ENCODE measurements at places on chromosomes 13 and 19.

DNA sequence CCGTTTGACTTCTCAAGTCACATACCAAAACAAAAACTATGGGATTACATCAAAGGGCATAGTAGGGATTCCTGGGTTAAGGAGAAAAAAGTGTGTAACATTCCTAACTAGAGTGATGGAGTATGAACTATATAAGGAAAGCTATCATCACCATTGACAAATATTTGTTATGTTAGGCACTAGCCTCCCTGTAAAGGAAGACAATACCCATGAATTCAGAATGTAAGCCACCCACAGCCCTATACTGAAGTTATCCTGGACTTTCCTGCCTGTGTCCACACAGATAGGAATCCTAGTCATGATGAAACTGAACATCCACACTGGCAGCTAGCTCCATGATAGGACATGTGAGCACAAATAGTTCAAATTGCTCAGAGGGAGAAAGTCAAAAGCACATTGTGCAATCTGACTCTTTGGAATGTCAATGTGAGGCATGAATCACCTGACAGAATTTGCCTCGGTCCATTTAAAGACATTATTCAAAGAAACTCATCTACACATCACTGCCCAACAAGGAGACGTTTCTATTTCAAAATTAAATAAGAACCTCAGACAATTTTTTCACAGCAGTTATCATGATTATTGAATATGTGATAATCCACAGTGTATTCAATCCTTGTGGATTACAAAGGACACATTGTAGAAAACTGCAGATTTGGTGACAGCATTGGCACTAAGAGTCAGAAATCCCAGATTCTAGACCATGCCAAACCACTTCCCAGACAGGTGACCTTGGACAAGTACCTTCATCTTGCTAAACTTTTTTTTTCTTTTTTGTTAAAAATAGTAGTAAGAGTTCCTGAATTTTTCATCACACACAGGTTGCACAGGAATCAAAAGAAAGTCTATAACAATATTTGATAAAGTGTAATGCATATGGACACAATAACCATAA is 529.3 kb downstream of the IRS2 start:
- no peak for DNase-seq

DNA sequence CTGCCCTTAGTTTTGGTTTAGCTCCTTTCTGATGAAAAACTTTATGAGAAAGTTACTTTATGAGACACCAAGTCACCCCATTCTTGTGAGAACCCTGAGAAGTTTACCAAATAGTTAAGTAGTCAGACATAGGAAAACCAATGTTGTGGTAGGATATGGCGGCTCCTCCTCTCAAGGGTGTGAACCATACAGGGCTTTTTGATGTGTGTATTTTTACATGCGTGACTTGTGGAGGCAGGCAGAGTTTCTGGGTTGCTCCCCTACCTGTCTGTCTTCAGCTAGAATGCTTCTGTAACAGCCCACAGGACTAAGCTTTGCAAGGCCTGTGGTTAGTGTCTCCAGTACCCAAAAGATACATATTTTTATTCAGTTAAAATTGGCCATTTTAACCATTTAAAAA is 18.3 kb downstream of the UBAC2 start:
- no peak for DNase-seq

- peak; percentile 5 for DNase-seq
Observed at GRCh38 chr13:48624858-48625257, 28.9 kb upstream of the CYSLTR2 start.

DNA sequence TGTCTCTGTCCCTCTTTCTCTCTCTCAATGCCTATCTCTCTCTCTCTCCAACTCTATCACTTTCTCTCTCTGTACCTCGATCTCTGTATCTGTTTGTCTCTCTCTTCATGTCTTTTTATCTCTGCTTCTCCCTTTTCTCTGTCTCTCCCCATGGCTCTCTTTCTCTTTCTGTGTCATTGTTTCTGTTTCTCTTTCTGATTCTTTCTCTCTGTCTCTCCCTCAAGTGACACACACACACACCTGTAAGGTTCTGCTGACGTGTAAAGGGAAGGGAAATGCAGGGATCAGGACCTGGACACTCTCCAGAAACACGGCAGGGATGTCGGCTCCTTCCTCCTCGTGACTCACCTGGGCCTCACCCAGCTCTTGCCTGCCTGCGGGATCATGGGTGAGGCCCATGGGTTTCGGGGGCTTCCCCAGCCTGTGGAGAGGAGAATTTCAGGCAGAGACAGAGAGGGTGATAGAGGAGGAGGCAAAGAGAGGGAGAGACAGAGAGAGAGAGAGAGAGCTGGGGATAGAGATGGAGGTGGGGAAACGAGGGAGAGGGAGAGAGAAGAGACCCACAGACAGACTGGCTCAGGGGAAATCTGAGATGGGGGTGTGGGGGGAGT is 5.4 kb upstream of the PLAUR start:
- no peak for DNase-seq

- DNase-seq, result no peak
Observed at GRCh38 chr13:66751691-66752090, 478.4 kb downstream of the PCDH9 start.

DNA sequence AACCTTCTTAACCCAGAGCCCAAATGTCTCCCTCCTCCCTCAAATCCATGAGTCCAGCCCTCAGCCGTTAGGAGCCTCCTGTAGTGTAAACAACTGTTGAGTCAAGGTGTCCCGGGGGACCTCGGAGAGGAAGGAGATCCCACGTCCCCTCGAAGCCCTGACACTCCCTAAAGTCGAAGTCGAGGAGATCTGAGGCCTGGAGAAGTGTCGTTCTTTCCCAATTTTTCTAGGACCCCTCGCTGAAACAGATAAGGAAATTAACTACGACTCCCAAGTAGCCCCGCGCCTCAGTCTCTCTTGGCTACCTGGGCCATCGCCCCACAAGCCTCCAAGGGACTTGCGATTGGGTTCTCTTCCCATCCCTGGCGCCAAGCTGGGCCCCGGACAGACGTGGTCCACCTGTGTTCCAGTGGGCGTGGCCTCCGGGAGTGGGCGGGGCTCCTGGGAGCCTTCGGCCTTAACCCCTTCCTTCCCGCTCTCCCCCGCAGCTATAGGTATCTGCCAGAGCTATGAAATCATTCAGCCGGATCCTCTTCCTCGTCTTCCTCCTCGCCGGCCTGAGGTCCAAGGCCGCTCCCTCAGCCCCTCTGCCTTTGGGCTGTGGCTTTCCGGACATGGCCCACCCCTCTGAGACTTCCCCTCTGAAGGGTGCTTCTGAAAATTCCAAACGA is 869 bp downstream of the GFY start:
- no peak for DNase-seq

DNA sequence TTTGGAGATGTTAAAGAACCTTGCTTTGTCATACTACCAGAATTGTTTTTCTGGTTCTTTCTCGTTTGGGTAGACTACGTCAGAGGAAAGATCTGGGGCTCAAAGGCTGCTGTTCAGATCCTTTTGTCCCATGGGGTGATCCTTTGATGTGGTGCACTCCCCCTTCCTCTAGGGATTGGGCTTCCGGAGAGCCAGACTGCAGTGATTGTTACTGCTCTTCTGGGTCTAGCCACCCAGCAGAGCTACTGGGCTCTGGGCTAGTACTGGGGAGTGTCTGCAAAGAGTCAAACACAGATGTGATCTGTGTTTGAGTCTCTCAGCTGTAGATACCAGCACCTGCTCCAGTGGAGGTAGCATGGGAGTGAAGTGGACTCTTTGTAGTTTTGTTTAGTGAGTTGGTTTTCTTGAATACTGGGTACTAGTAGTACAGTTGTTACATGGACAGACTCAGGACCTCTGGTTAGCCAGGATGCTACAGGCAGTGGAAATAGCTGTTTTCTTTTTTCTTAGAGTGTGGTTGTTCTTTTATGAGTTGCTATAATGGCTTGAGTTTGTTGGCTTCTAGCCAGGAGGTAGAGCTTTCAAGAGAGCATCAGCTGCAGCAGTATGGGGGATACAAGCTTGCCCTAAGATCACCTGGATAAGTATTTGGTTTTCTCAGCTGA is 34.4 kb downstream of the DNAJC15 start:
- DNase-seq, result no peak

DNA sequence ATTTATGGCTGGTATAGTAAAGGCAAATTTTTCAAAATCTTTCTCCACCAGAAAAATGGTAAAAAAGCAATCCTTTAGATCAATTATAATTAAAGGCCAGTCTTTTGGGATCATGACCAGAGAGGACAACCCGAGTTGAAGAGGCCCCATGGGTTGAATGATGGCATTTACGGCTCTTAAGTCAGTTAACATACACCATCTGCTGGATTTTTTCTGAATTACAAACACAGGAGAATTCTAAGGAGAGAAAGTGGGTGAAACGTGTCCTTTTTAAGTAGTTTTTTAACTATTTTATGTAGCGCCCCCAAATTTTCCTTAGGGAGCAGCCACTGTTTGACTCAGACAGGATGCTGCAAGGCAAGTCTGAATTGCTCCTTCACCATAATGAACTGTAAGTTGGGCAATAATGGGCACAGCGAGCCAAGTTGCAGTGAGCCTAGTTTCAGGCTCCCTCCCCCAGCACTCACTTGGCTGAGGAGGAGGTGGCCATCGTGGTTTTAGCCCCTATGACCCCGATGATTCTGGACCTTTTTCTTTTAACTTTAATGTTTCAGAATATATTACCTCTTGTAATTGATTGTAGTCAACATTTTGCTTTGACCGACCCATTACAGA is 13.6 kb upstream of the ZNF611 start:
- DNase-seq, result peak; percentile 61

DNA sequence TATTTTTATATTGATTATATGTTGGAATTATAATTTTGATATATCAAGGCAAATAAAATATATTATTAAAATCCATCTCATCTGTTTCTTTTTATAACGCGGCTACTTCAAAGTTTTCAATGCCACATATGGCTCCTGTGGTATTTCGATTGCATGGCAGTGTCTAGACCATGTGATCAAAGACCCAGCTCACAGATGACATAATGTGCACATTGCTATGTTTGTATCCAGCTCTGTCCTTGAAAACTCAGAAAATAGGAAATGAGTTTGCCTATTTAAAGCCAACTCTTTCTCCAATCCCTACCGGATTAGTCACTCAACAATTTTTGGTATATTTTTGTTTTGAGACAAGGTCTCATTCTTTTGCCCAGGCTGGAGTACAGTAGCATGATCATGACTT is 26.2 kb downstream of the TMTC4 start:
- no peak for DNase-seq

GRCh38 chr19:39090881-39091280 is 6.7 kb downstream of the ACP7 start:
- no peak for DNase-seq

GRCh38 chr13:109010912-109011311 is 381.5 kb downstream of the MYO16 start:
- DNase-seq, result no peak

- no peak for DNase-seq
Observed at GRCh38 chr19:50896591-50897190, 14.5 kb downstream of the KLK4 start.

DNA sequence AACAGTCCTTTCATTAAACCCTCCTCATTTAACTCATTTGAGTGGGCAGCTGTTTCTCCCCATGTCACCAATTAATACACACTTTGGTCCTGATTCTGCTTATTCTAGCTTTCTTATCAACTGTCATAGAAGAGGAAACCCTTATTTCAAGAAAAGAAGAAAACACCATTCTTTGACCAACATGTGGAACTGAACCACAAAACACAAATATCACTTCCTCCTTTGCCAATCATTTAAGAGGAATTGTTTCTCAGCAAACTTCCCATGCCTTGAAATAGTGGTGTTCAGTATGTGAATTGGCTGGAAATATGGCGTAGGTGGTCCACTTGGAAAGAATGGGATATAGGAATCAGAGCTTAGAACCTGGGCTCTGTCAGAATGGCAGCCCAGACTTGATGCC is 20.4 kb downstream of the MBD3L2B start:
- no peak for DNase-seq

DNA sequence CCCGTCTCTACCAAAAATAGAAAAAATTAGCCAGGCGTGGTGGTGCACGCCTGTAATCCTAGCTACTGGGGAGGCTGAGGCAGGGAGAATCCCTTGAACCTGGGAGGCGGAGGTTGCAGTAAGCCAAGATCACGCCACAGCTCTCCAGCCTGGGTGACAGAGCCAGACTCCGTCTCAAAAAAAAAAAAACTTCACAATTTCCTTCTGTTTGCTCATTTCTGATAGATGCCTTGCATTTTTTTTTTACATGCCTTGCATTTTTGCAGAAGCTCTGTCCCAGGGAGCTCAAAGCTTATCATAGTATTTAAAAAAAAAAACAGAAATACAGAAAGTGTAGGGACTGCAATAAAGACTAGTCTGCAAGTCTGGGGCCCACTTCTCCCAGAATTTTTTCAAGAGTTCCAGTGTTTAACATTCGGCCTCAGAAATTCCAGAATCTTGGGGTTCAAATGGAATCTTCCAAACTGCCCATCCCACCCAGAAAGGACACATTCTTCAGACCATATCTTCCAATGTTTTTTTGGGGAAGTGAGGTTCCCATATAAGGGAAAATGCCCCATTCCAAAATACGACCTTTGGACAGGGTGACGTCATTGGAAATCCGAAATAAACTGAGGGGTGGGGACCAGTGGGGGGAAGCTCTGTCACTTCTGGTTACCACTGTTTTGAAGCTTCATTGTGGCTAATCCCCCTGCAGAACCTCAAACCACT is 17.2 kb upstream of the RAB8A start:
- no peak for DNase-seq

GRCh38 chr19:4694211-4694987 is 24.3 kb upstream of the MYDGF start:
- DNase-seq, result peak; percentile 77

DNA sequence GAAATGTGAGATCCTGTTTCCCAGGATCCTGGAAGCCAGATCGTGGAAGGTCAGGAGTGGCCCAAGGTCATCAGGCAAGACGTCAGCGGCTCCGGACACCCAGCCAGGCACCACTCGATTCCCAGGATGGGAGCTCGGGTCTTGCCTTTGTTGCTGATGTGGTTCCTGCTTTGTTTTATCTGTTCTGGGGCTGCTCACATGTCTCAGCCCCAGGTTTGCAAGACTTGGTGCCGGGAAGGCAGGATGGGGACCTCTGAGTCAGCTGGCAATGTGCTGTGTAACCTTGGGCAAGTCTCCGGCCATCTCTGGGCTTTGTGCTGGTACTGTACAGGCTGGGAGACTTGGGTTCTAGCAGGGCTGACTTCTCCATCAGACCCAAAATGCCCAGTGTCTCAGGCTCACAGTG is 1.4 kb upstream of the FCHO1 start:
- no peak for DNase-seq

DNA sequence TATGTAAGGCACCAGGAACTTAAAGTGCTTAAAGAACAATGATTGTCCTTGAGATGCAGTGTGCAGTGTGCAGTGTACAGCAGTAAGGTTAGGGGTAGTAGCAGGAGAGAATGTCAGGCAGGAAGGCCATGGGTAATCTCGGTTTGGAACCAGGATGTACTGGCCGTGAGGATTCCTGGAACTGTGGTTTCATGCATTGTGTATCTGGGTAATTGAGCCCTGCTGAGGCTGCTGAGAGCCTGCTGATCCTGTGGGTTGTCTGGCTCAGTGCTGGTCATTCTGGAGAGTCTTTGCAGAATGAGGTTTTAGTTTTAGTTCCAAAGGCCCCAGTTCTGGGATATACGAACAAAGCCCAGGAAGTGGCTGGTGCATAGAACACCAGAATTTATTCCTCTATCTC is 71.0 kb downstream of the ZNF568 start:
- no peak for DNase-seq

Data from hippocampal formation (tissue), 2 donors.